ENCODE measurements at places on chromosomes 11 and 22.

- DNase-seq: no peak
Measured at GRCh38 chr11:86043765-86044503, 24.9 kb downstream of the PICALM start.

GRCh38 chr11:44450295-44450932, 115.0 kb upstream of the CD82 start:
- no peak for DNase-seq

DNA sequence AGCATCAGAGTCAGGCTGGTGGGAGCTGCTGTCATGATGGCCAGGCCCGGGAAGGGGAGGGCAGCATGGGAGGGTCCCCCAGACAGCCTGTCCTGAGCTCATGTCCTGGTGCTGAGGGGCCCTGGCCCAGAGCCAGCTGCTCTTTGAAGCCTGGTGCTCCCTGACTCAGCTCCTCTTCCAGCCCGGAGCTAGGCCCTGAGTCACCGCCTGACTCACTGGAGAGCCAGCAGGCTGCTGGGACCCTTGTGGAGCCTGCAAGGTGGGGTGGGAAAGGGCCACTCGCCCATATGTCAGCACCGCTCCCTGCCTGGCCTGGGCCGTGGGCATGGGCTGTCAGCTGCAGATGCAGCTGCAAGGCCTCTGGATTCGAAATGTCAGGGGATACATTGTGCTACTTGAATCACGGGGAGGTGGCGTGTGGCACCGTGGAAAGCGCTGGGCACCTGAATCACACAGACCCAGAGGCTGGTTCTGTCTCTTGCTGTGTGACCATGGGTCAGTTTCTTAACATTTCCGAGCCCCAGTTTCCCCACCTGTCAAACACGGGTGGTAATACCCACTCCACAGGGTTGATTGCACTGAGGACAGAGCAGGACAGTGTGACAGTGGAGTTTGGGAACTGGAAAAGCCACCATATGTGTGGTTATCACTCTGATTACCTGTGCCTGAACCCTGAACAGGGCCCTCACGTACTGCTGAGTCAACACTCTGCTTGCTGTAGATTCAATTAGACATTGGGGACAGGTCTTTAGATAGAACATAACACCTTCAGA, 4.4 kb downstream of the CACNA1I start:
- no peak for DNase-seq

DNA sequence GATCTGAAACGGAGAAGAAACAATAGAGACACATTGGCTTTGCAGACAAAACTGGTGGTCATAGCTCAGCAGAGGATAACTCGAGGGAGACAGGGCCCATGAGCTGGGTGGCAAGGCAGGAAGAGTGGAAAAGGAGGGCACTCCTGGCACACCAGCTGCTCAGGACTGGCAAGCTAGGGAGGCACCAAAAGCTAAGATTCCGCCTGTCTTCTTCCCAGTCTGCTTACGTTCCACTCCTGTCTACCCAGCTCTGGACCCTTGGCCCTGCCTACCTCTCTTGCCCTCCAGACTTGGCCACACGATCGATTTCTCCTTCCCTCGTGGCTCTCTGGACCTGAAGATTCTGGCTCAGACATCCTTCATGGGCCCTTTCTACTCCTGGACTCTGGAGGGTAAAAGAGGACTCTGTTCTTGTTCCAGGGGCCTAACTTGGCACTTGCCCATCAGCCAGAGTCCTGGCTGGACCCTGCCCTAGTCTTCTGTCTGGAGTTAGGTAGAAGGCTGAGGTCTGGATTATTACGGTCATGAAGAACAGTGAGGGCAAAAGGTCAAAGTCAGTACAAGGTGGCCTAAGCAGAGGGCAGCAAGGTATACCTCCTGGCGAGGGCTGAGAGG, 115.2 kb upstream of the PITPNB start:
- no peak for DNase-seq
